ENCODE measurements at places on chromosomes 6 and 20. TPM values are rescaled to one million over a fixed set of nuclear protein-coding genes. Genes with fewer than 3 reads are reported as not detected.
A peak's percentile ranks its signal among the peaks of the same experiment; 100 is the strongest.

Gene SYNGAP1
- 75.1 TPM for total RNA-seq

Gene TCF15
- 19.7 TPM for total RNA-seq

DNA sequence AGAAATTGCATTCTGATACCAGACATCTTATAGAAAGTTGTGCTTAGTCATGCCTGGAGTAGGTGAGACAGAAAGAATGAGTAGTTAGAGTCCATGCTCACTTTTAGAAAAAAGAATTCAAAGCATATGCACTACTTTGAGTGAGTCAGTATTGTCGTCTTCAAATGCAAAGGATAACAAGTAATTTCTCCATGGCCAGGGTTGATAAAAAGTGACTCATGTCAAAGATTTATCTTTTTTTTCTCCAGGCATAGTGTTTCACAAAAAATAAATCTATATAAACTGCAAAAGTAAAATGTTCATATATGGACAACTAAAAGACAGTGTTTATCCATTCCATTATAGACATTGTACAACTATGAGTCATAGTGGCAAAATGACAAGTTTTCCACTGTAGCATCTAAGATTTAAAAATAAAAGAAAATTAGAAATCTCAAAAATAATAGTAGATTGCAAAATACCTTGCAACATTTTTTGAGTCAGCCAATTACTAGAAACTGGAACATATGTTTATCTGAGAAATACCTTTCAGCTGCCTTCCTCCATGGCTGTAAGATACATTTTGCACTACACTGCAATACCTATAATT is 329.6 kb downstream of the GRIK2 start:
- no peak for DNase-seq

DNA sequence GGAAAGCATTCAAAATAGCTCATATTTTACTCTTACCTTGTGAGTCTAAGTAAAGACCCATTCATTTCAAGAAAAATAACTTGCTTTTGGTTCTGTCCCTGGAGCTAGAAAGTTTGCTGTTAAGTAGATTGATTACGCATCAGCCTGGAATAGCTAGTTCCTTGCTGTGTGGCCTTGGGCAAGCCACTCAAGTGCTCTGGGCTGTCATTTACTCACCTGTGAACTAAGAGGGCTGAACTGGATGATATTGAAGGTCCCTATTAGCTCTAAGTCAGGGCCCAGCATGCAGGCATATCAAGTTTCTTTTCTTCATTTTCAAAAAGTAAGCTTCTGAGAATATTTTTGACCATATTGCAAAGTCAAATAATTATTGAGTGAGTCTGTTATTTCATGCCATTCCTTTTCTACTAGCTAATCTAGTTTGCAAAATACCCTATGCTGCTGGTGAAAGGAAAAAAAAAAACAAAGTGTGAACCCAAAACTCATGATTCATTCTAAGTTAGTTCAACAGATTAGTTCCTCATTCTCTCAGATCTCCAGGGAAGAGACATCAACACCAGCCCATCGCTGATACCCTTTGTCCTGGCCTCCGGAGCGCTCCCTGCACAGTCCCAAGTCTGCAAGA is 106.5 kb upstream of the GMDS start:
- DNase-seq = no peak

- DNase-seq = no peak
Observed at GRCh38 chr6:70142034-70142433, 160.8 kb downstream of the COL9A1 start.

- DNase-seq = no peak
Observed at GRCh38 chr6:85456782-85457181, 6.9 kb downstream of the NT5E start.

DNA sequence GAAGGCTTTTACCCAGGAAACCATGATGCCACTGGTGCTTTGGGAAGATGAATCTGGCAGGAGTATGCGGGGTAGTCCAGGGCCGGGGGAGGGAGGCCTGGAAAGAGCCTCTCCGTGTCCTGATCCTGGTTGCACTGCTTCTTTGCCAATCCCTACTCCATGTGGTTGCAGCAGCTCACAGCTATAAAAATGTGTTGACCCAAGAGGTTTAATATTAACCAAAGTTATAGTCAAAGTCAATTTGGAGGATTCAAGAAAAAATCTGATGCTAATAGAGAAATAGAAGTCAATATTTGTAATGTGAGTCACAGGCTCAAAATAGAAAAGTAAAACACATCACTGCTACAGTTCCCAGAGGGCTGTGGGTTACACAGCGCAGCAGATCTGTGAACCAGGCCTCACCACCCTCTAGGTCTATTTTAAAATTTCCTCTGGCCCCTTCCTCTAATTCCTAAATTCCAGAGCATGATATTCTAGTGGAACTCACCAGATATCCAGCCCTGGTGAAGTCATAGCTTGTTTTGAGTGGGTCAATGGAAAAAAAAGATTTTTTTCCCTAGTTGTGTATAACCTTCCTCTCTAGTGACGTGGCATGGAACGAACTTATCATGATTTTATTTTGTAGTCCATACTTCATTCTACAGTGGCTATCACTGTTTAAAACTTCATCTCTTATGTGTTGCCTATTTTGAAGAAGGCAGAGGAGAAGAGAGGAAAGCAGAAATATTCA is 63.2 kb upstream of the BMP2 start:
- no peak for DNase-seq

DNA sequence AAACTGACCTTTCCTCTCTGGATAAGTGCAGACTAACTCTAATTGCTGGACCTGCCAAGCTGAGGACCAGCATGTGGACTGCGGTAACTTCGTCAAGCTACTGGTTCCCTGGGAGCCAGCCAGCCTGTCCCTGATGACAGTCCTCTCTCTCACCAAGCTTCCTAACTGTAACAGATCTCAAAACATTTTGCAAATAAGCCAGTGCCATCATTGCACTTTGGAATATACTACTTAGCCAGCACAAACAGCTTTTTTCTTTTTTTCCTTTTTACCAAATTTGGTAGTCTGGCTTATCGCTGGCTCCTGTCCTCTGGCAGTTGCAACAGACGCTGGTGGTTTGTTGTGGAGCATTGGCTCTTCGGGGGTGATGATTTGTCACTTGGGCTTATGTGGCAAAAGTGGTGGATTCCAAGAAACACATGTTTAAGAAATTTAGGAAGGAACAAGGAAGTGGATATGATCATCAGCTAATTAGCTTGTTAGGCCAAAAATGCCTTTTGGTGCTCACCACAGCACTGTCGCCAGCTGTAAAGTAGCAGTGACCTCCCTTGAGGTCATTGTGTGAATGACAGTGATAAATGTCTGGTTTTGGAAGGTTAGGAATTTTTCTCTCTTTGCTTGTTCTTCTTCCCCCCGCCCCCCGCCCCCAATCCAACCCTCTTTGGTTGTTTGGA is 171.7 kb downstream of the CLIC5 start:
- no peak for DNase-seq

DNA sequence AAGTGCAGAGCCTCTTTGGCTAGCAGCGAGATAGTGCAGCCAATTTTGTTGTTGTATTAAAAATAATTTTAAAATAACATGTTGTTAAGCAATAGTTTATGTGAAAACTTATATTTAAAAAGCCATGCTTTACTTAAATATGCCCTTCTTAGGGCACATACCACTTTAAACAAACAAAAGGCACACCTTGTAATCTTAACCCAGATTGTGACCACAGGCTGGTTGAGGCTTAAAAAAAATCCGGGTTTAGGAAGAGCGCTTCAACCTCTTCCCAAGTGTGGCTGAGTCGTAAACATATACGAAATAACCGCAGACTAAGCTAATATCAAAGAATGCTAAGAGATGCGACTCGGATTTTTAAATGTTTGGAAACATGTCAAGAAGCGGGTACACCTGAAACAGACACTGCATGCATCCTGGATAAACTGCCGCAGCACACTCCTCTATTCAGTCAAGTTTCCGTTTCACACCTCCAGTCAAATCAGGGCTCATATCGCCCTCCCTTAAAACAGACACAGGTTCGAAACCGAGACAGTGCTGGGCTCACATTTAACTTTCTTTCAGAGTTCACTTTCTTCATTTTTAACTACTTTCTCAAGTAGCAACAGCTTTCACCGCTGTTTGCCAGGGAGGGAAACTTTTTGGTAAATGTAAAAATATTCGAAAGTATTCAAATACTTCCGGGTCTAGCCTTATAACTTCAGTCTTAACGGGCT is 1.5 kb downstream of the DEK start:
- DNase-seq = no peak

DNA sequence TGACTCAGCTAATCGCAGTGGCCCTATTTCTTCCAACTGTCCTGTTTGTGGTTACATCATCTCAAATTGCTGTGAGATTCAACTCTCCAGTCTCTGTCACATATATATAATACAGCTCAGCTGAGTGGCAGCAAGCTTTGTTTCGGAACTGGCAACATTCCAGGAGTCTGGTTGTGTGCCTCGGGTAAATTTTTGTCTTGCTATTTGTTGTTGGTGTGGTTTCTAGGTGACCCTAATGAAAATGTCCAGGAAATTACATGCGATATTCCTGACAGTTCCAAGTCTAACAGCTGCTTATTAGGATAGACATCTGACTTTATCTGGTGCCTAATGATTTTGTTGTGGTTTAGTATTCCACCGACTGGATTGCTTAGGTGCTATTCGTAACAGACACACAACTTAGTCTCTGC is 581.8 kb downstream of the CD109 start:
- no peak for DNase-seq

GRCh38 chr6:43907789-43908472 is 137.9 kb downstream of the VEGFA start:
- peak; percentile 34 for DNase-seq

- no peak for DNase-seq
Observed at GRCh38 chr6:85127696-85128243, 322.1 kb upstream of the NT5E start.

DNA sequence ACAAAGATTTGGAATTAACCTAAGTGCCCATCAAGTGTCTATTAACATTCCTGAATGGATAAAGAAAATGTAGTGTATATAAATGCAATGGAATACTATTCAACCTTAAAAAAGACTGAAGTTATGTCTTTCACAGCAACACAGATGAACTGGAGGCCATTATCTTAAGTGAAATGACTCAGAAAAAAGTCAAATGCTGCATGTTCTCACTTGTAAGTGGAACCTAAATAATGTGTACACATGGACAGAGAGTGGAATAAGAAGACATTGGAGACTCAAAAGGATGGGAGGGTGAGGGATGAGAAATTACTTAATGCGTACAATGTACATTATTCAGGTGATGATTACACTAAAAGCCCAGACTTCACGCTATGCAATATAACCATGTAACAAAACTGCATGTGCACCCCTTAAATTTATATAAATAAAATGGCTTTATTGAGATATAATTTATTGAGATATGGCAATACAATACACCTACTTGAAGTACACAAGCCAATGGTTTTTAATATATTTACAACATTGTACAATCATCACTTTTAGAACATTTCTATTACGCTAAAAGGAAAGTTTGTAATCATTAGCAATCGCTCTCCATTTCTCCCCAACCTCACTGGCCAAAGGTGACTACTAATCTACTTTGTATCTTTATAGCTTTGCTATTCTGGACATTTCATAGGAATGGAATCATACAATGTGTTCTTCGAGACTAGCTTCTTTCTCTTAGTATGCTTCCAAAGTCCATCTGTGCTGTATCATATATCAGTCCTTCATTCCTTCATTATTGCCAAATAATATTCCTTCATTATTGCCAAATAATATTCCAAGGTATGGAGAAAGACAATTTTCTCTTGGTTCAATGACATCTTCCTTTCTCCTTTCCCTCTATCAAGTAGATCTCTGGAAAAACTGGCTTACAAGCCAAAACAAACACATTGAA is 5.8 kb downstream of the STX7 start:
- no peak for DNase-seq

- DNase-seq = no peak
Observed at GRCh38 chr6:106536851-106537250, 92.4 kb downstream of the RTN4IP1 start.

Measured in glutamatergic neuron (in vitro differentiated cells).